ENCODE measurements at places on chromosomes 4 and X. TPM values are rescaled to one million over a fixed set of nuclear protein-coding genes. Genes with fewer than 3 reads are reported as not detected.

TMEM144 gene
- 0.89 TPM for total RNA-seq

PNCK gene
- total RNA-seq = not detected

ADRA2C gene
- total RNA-seq = 0.25 TPM

TRIM75 gene
- not detected for total RNA-seq

DNA sequence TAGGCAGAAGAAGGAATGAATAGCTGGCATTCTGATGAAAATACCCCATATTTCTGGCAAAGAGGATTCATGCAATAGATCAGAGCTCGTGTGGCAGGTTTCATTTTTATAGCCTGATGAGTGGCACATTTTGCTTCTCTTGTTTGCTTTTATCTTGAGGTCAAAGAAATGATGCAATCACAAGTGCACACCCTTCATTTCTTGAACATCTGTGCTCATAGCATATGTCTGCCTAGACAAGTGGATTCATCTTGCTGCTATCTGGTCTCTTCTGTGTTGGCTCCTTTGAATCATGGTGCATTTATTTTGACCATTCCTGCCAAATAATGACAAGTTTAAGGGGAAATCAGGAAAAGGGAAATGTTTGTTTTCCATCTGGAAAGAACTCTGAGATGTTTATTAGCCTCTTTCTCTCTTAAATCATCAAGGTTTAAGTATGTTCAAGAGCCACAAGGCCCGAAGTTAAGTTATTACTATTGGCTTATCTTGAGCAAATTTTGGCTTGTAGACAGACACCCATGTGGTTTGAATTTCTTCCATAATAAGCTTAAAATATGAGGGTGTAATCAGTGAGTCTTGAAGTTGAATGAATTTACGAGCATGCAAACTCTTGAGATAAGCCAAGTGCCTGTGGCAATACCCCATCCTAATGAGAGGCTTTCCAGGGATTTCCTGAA lies 59.3 kb upstream of the HS3ST1 start:
- DNase-seq = no peak

DNA sequence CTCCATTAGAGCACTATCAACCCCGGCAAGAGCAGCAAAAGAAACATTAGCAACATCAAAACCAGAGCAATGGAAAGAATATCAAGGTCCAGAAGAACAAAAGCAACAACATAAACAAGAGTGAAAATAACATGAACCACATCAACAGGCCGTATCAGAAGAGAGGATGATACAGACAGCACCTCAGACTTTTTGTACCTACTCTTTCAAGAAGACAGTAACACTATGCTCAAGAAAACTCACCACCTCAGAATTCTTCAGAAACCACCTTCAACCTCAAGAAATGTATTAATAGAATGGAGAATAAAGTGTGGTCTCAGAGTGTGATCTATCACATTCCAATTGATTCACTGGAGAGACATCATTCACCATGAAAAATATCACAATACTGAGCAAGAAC lies 46.5 kb downstream of the VSIG4 start:
- DNase-seq = no peak

GRCh38 chrX:75883446-75883845 lies 98.4 kb upstream of the MAGEE2 start:
- no peak for DNase-seq

- no peak for DNase-seq
These were observed 96.1 kb downstream of the RPA4 start for GRCh38 chrX:96979766-96980165.

DNA sequence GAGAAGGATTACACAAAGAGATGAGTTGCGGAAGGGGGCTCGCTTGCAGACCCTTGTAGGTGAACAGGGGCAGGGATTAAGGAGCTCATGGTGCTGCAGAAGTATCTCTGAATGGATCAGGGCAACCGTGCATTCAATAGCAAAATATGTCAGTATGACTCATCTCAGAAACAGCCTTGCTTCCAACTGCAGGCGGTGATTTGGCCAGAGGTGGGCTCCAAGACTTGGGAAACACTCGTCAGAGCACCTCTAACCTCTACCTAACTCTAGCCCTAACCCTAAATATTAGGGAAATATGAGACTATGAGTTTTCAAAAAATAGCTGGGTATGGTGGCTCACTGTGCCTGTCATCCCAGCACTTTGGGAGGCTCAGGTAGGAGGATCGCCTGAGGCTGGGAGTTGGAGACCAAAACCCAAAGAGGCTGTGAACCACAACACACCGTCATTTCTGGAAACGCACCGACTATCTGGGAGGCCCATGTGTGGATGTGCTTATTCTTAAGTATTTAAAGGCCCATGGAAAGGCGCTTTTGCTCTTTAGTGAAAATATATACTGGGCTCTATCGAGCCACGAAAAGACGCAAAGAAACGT lies 102.6 kb downstream of the DHRSX start:
- peak; percentile 50 for DNase-seq

- DNase-seq = no peak
These were observed 101.0 kb downstream of the PGRMC2 start for GRCh38 chr4:128186623-128187022.

DNA sequence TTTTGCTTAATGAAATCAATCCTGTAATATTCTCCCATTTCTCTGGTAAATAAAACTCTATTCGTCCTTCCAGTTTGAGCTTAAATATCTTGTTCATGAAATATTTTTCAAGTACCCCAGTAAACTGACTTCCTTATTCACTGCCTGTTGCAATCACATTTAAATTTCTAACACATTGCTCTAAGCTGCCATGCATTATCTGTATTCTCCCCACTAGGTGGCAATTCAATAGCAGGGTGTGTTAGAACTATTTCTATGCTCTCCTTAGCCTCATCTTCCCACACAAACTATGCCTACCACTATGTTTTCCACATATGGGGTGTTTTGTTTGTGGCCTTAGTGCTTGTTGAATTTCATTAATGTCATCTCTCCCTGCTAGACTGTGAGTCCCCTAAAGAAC lies 377.1 kb upstream of the HS3ST1 start:
- DNase-seq = no peak

- DNase-seq = no peak
These were observed 97.9 kb upstream of the LRPAP1 start for GRCh38 chr4:3630136-3630597.

- peak; percentile 33 for DNase-seq
These were observed 750 bp downstream of the TMEM129 start for GRCh38 chr4:1720163-1720983.

GRCh38 chr4:143512978-143513313 lies 556 bp upstream of the SMARCA5 start:
- no peak for DNase-seq

DNA sequence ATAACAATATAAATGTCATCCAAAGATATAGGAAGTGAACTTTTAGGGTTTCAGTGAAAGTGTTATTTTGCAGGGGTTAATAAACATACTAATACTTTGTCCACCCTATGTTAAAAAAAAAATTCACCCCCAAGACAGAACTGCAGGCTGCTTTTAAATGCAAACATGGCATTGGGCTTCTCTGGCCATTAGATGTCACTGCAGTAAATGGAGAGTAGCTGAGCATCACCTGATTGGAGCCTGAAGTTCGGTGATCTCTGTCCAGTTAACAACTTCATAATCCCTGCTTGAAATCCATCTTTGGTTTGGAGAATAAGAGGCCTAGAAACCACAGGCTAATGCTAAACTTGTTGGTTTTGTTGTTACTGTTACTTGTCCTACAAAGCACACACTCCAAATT lies 18.7 kb downstream of the SLC25A43 start:
- peak; percentile 7 for DNase-seq

GRCh38 chr4:153114771-153115321 lies 89.4 kb upstream of the TRIM2 start:
- DNase-seq = peak; percentile 13

- DNase-seq = peak; percentile 49
These were observed 17.5 kb downstream of the PALLD start for GRCh38 chr4:168514249-168514852.
